ENCODE measurements at places on chromosomes 11 and 22.

DNA sequence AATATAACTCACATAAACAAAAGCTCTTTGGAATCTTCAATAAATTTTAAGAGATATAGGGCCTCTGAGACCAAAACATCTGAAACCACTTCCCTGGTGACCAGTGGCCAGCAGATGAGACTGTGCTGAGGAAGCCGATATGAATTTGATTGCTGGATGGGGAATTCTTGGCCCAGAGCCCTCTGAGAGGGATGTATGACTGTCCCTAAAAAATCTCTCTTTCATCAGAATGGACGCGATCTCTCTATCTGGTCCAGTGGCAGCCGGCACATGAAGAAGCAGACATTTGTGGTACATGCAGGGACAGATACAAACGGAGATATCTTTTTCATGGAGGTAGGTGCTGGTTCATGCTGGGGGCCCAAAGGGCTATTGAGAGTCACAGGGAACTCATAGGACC lies 37.5 kb downstream of the MYBPC3 start:
- DNase-seq, result no peak

DNA sequence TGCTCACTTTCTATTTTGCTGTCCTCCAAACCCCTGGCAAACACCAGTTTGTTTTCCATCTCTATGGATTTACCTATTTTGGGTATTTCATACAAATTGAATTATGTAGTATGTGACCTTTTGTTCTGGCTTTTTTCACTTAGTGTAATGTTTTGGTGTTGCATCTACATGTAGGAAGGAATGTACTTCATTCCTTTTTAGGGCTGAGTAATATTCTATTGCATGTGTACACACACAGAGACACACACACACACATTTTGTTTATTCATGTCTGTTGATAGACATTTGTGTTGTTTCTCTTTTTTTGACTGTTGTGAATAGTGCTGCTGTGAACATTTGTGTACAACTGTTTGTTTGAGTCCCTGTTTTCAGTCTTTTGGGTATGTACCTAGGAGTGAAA lies 90.4 kb downstream of the UVRAG start:
- no peak for DNase-seq

DNA sequence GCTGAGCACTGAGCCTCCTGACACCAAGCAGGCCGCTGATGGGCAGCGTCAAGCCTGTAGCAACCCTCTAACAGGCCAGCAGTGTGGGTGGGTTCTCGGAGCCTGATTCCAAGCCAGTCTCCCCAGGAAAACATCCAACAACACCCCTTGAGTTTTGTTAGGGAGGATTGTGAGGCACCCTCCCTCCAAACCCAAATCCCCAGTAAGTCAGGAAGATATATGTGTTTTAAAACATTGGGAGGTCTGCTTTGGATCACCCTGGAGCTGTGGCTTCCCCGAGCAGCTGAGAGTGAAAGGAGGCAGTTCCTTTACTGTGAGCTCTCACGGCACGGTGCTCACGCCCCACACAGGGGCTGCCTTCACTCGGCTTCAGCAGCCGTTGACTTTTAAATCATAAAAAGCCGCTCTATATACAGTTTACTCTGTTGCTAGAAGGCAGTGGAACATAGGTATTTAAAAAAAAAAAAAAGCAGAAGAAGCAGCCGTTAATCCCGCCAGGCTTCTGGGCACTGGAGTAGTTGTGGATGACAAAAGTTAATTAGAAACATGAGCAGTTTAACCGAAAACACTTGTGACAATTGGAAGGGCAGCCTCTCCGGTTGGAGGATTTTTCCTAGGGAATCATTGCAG lies 218.6 kb downstream of the NAV2 start:
- DNase-seq, result no peak

DNA sequence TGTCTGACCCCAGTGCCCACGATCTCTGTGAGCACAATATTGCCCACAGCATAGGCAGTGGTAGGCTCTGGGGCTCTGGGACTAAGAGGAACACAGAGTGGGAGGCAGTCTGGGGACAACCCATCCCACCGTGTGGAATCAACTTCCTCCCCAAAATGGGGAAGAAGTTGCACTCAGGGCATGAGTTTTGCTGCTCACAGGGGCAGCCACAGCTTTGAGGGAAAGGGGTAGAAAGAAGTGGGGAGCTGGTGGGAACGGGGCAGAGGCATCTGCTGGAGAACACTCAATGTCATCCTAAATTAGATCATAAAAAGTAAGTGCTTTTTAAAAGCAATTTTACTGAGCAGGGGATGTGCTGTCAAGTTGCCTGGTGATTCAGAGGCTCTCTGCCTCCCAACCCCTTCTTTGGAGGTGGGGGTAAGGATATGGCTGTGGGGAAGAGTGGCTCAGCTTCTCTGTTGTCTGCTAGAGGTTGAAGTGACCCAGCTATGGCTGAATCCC lies 233.8 kb upstream of the NCAM1 start:
- DNase-seq, result no peak

- no peak for DNase-seq
Observed at GRCh38 chr11:76256448-76256847, 50.1 kb upstream of the WNT11 start.

- DNase-seq, result peak; percentile 98
Observed at GRCh38 chr11:44627911-44628729, 62.7 kb downstream of the CD82 start.

- no peak for DNase-seq
Observed at GRCh38 chr11:100602716-100603115, 84.4 kb upstream of the ARHGAP42 start.

GRCh38 chr11:5807580-5807979 lies 1.1 kb upstream of the OR52N2 start:
- DNase-seq, result no peak

- DNase-seq, result no peak
Observed at GRCh38 chr11:81331611-81332235, 1401.9 kb downstream of the FAM181B start.

GRCh38 chr11:102318469-102318868 lies 1.2 kb downstream of the BIRC3 start:
- DNase-seq, result no peak

DNA sequence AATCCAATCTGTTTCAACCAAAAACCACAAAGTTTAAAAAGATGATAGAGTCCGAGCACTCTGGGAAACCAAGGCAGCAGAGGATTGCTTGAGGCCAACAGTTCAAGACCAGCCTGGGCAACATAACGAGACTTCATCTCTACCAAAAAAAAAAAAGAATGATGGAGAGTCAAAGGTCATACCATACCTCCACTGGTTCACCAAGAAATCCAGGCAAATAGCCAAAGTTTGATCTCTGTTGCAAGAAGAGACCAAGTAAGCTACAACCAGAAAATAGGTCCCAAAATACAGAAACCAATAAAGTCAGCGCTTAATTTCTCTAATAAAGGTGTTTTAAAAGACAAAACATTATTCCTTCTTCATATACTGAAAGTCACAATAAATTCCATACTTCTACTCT lies 13.1 kb downstream of the FAM168A start:
- no peak for DNase-seq

DNA sequence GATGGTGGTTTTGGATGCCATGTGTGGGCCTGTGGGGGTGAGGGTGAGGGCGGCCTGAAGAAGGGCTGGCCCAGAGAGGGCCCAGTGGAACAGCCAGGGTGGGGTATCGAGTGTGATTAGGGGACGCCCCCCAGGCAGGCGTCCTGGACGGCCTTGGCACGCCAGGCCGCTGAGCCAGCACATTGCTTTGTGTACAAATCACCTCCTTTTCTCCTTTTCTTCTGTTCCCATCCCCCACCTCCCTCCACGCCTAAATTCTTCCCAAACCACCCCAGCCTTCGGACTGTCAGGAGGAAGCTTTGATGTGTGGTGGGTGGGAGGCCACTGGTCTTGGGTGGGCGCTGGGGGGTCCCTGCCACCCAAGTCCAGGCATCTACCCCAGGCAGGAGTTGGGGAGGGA lies 7.8 kb upstream of the CD248 start:
- no peak for DNase-seq

DNA sequence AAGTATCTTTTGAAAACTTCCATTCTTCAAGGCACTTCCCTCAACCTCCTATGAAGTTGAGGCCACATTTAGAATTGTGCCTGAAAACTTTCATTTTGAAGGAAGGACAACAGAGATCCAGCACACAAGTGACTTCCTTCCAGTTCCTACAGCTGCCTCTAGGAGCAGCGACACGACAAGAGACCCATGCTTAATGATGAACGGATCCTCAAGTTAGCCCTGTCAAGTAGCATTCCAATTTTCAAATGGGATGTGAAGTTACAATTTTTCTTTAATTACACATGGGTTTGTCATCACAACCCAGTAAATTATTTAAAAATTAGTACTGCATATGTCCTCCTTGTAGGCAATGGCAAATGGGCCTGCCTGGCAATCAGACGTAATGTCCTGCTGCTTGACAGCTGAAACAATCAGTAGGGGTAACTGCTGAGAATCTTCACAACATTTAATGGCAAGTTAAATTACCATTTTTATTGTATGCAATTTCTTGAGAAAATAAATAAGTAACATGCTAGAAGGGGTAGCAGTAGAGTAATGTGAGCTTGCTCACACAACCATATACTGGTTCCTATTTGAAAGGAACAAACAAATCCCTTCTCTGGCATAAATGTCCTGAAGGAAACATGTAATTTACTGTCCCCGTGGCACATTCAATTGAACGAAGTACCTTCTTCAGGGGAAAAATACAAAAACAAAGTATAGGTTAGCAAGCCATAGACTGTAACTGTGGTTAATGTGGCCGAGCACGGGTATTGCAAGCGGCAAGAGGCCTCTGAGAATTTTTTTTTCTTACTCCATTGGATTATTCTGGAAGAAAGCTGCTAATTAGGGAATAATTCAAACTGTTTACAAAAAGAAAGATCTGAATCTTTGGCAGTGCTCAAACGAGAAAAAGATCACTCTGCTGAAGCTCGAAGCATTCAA lies 288.3 kb downstream of the CADM1 start:
- DNase-seq, result no peak

- no peak for DNase-seq
Observed at GRCh38 chr11:123098990-123099389, 37.1 kb upstream of the HSPA8 start.

GRCh38 chr22:32473388-32473952 lies 1.1 kb upstream of the FBXO7 start:
- DNase-seq, result peak; percentile 71

DNA sequence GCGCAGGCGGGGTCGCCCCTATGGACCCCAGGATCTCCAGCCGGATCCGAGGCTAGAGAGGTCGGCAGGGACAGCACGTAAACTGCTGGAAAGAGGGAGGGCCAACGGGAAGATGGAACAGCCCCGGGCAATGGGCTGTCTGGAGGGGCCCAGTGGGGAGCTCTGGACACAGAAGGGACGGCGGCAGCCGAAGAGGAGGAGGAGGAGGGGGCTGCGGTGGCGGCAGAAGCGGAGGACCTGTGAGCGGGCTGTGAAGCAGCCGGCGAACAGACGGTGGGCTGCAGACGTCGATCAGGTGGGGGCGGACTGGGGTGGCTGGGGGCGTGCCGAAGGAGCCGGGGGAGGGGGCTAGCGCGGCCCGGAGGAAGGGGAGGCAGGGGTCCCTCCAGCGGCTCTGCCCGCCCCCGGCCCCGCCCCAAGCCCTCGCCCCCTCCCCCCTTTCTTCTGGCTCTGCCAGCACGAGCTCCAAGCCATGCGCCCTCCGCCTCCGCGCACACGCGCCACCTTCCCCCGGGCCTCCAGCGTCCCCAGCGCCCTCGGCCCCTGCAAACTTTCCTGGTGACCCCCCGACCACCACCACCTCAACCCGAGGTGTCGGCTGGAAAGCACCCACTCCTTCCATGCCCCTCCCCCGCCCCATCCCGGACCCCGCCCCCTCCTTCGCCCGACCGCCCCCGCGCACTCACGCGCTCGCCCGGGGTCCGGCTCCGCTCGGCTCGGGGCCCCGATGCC lies 432 bp downstream of the TNKS1BP1 start:
- DNase-seq, result peak; percentile 43

GRCh38 chr11:70343636-70344035 lies 54.7 kb upstream of the CTTN start:
- no peak for DNase-seq

DNA sequence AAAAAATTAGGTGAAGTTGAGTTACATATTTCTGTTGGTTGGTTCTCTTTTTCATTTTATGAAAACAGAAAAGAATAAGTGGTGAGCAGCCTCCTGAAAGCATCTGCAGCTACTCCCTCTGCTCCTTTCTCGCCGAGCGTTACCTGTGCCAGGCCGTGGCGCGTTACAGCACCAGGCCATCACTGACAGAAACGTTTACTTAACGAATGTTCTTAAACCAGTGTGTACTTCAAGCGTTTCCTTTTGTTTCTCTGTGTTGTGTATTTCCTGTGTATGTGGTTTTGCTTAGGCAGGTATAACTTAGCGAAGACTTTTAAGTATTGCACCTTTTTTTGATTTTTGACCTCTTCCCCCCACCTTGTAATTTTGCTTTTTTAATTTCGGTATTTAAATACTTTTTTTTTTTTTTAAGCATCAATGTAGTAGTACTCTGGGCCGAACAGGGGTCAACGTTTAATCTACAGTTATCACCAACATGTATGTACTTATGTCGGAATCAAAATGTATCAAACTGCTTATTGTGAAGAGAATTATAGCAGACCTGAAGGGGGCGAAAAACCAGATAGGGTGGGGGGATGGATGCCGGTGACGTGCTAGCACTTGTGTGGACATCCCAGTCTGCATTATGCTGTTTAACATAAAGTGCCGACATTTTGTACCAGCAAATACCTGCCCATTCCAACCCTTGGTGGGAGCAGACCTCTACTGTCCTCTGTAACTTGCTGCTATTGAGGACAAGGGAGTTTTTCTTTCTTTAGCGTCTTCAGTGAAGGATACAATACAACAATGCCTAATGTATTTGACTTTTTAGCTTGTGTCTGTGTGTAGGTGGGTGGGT lies 21.6 kb upstream of the ADSL start:
- no peak for DNase-seq

- DNase-seq, result no peak
Observed at GRCh38 chr11:106962995-106963394, 55.3 kb downstream of the GUCY1A2 start.

DNA sequence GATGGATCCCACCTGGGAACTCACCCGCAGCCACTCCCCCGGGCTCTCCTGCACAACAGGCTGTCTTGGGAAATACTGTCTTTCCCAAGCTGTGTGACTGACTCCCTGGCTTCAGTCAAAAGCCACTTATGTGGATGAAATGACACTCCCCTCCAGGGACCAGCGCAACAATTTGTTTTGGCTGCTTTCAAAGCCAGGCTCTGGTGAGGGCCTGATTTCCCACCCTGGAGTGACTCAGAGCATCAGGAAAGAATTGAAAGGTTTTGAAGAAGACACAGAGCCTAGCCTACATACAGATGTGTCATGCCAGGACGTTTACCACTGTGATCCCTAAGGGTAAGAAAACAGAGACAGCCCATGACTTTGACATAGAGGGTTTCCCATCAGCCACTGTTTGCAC lies 550.5 kb downstream of the MIAT start:
- DNase-seq, result no peak

All from cerebellar cortex (tissue), 1 donor.